ENCODE measurements at places on chromosomes 2 and 18.
A peak's percentile ranks its signal among the peaks of the same experiment; 100 is the strongest.

DNA sequence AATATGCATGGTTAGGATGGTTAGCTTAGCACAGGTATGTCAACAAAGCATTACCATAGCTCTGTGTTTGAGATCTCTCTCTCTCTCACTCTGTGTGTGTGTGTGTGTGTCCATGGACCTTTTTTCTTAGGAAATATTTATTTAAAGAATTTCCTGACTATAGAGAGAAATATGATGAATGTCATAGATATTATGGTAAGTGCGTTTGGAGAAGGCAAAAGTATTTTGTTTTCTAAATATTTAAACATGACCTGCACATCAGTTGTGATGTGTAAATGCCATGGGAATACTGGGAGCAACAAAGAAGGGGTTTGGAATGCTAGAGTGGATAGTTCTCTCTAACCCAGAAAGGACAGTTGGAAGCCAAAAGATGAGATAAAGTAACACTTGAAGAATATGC is 3.9 kb upstream of the TMEM178A start:
- DNase-seq = no peak

DNA sequence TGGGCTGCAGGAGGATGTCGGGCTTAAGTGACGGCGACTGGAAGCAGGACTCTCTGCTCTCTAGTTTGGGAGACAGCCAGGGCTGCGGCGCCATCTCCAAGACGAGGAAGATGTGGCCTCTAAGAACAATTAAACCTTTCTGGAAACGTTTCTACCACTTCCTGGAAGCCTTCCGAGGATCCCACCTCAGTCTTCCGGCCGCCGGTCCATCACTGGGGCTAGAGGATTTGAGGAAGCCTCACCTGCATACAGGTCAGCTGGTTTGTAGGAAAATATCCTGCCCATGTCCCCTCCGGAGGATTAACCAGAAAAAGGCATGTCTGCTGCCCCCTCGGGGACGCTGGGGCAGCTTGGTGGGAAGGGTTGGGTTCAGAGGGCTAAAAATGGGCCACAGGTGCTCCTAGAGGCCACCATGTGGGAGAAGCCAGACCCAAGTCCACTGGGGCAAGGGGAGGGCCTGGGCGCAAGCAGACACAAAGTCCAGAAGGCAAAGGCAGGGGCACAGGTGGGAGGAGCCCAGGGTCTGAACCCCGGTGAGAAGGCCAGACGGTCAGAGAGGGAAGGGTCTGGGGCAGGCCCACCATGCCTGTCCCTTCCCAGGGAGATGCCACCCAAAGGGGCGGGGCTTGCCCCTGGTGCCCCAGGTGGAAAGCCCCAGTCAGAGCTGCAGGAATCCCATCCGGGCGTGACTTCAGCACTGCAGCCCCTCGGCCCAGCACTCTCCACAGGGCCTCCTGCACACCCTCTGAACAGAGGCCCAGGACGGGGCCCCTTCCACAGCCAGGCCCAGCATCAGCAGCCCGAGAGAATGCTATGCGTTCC is 82.2 kb upstream of the ID2 start:
- no peak for DNase-seq

DNA sequence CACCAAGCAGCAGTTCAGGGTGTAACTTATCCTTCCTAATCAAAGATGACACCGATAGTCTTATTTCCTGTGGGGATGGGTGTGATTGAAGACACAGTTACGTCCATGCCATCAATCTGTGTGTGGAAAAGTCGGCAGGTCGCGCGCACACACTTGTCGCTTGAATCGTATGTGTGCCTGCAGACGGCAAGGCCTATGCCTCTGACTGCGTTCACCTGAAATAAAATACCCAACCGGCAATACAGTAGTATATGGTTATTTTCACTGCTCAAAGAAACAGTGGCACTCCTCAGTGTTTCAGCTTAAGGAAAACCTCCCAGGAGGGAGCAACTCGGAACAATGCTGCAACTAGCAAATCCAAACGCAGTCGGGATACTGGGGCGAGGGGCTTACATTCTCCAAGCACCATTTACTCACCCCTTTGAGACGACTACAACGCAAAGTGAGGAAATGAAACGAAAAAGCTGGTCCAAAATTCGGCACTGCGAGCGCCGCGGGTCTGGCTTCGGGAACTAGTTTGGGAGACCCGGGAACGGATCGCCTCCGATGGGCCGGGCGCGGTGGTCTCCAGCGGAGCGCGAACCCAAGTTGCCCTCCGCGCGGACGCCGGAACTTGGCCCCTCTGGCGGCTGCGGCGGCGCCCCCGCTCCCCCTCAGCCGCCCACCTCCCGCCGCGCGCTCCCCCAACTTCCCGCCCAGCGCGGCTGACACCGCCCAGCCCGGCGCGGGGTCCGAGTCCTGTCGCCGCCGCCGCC is 675 bp downstream of the PRKD3 start:
- no peak for DNase-seq

- DNase-seq = peak; percentile 8
Measured at GRCh38 chr2:29923110-29923721, 1.8 kb upstream of the ALK start.

DNA sequence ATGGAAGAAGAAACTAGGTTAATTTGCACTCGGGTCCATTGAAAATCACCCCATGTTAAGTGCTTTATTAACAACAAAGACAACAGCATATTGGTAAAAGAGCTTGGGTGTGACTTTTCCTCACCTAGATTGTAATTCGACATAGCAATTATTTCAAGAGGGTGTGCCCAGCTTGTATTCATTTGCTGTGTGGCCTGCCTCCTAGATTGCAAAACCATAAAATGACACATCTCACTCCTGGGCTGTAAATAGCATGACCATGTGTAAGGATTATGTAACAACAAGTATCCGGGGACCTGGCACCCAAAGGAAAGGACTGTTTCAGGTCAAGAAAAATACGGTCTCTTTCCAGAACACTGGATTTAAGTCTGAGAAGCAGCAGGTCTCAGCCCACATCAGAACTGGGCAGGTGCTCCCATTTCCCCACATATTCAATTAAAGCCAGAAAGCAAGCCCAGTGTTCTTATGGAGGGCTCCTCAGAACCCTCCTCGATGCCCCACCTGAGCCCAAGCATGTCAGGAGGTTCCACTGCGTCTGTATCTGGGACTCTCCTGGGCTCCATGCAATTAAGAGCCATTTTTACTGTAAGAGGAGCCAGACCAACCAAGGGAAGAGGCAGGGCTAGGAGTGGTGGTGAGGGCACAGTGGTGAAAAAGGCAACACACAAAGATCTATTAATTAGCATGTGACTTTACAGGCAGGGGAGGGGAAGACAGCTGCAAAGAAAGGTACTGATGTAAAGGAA is 39.2 kb downstream of the MREG start:
- no peak for DNase-seq

GRCh38 chr2:111944531-111945210 is 46.3 kb downstream of the MERTK start:
- DNase-seq = no peak

- DNase-seq = no peak
Measured at GRCh38 chr2:11967946-11968465, 221.6 kb downstream of the LPIN1 start.

DNA sequence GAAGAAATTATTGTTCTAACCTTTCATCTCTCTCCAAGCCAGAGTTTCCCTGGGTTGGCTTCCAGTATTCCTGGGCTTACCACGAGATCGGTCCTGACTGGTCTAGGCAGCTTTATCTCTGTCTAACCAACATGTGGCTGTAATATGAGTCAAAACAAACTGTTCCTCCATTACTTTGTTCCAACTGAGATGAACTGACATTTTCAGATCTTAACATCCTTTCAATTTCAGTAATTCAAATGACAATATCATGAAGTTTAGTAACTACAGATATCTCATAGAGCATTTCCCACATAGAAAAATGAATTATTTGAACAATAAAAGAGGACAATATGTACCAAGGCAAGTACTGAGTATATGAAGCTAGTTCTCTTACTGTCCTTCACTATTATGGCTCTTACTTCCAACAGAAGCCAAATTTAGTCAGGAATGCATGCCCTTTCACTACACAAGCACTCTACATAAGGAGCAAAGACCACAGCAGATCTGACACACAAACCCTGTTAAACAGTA is 15.5 kb downstream of the SLC25A12 start:
- no peak for DNase-seq

DNA sequence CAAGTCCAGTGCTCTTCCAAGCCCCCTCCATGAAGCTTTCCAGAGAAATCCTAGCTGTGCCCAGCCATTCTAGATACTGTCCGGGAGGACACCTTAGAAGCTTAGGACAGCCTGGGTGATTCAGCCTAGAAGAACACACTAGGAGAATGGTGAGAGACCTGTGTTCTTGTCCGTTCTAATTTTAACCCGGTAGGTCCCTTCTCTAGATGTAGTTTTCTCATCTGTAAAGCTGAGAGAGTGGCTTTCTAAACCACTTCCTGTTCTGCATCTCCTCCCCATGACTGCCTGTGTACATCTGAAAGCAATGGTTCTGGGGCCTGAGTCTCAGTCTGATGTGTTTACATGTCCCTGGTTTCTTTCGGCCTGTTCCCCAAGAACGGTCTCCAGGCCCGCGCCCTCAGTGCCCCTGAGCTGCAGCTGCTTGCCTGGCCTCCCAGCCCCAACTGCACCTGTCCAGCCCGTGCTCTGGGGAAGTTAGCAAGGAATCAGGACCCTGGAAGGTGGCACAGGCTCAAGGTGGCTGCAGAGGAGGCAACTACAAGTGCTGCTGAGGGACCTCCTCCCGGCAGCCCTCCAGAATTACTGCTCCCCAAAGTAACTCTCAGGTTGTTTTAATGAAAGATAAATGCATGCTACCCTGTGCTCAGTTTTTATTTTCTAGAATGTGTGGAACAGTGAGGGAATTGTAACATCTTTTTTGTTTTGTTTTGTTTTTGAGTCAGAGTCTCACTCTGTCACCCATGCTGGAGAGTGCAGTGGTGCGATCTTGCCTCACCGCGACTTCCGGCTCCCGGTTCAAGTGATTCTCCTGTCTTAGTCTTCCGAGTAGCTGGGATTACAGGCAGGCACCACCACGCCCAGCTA is 105.9 kb downstream of the LBH start:
- no peak for DNase-seq

DNA sequence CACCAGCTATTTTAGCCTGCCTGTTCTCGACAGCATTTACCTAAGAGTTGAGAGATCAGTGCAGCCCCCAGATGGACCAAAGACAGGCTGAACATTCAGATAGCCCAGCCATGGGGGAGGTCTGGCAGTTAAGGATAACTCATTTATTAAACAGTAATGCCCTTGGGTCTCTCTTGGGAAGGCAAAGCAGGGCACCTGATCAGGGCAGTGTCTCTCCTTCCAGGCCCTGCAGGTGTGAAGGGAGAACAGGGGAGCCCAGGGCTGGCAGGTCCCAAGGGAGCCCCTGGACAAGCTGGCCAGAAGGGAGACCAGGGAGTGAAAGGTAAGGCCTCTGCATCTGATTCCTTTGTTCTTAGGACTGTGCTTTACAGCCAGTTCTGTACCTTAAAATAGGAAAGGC is 49.6 kb downstream of the MARCO start:
- no peak for DNase-seq

DNA sequence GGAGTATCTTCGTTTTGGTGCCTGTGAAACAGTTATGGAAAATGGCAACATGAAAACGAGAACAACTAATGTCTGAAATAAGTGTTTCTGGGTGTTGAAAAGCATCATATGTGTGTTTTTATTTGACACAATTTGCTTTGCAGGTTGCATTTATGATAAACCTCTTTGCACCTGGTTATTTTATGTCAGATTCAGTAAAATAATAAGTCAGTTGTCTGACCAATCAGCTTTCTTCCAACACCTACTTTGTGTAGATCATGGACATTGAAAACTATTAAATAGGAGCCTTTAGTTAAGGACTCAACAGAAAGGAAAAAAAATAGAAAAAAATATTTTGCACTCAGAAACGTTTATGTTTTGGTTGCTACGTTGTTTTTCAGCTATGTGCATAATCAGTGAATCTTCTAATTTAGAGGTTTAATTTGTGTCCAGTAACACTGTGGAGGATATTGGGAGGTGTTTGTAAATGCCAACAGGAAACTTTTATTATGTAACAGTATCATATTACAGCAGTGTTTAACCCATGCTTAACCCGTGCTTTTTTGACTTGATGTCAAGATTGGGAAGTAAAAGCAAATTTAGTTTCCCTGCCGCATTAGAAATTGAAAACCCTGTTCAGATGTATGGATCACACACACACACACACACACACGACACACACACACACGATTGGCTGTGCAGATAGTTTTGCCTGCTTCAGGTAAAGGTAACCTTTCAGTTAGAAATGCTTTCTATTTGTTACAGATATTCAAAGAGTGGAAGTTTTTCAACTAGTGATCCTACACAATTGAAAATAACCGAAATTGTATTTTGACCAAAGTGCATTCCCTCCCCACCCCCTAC is 2.6 kb downstream of the PKP4 start:
- DNase-seq = no peak

GRCh38 chr2:54958717-54959371 is 91.4 kb downstream of the RTN4 start:
- no peak for DNase-seq

DNA sequence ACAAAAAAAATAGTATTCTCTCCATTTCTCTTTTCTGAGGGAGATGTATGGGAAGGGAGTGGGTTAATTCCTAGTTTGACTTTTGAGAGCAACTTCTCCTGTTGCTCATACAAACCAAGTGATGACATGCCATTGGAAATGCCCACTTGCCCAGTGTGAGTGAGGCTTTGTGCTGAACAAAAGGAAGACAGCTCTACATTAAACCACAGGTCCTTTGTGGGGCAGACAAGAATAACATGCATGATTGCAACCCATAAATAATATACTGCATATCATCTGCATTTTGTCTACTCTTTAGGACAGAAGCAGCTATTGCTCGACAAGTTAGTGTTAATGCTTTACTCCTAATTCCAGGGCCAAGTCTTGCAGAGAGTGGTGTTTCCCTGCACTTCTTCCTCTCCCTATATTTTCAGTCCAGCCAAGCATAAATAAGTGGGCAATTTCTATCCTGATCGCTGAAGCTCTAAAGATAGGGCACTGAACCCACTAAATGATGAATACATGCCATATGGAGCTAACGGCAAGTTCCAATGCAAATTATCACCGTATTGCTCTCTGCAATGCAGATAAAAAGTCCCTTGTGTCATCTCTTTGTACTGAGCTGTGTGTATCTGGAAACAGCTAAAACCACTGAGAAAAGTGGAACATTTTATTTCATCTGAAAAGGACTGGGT is 19.4 kb upstream of the EHBP1 start:
- DNase-seq = no peak

DNA sequence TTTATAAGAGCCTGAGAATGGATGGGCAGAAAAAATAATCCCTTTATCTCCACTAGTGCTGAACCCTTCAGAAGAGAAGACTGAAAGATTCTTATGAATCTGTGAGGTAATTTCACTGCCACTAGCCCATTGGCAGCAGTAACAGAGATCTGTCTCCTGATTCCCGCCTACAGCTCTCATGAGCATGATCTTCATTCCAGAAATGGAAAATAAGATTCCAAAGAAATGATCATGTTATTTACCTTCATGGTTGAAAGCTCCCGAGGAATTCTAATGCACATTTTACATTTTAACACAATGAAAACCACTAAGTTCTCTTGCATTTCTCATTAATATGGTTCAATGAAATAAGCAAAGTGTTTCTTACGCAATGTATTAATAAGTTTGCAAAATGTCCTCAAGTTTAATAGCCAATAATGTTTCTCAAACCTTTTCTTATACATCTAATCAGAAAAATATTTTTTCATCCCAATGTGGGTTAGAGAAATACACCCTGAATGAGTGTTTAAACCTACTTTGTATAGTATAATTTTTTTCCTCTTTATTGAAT is 905.6 kb downstream of the TMEM182 start:
- DNase-seq = no peak

Data from HS-27A (cell line).